GM03348 (cell line): ENCODE measurements at places on chromosomes 16 and 17.

DNA sequence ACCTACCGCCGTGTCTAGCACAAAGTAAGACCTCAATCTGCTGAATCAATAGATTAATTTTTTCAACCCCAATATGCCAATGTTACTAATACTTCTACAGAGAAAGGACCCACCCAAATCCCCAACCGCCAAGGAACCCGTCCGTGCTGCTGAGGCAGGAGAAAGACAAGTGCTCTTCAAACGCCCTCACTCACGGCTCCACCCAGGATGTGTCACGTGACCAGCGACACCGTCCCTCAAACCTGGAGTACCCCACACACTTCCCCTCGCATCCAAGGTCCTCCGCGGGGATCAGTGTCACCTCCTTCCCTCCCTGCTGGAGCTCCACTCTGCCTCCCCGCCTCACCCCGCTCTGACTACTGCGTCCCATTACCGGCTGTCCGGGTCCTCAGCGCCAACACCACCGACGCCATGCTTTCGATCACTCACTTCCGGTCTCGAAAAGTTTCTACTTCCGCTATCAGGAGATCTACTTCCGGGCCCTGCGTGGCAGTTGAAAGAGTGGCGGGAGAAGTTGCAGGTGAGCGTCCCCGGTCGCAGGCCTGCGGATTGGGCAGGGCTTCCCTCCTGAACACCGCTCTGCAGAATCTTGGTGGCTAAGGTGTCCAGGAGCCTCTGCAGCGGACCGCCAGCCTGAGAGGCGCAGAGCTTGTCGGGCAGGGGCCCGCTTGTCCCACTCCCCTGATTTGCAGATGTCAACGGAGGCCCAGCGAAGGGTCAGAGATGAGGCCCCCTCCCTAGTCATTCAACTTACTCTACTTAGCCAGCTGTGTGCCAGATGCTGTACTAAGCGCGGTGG is at the start of the genes EME1 and MRPL27:
TSS of gene EME1 (plus strand) at position 472 of the 799 bp plus-strand sequence. CDS start 1,980 bp downstream, outside the sequence.
TSS of gene MRPL27 (minus strand) at position 427 of the 799 bp plus-strand sequence. CDS start at position 413, 14 bp downstream.
- peak; percentile 94 for DNase-seq

DNA sequence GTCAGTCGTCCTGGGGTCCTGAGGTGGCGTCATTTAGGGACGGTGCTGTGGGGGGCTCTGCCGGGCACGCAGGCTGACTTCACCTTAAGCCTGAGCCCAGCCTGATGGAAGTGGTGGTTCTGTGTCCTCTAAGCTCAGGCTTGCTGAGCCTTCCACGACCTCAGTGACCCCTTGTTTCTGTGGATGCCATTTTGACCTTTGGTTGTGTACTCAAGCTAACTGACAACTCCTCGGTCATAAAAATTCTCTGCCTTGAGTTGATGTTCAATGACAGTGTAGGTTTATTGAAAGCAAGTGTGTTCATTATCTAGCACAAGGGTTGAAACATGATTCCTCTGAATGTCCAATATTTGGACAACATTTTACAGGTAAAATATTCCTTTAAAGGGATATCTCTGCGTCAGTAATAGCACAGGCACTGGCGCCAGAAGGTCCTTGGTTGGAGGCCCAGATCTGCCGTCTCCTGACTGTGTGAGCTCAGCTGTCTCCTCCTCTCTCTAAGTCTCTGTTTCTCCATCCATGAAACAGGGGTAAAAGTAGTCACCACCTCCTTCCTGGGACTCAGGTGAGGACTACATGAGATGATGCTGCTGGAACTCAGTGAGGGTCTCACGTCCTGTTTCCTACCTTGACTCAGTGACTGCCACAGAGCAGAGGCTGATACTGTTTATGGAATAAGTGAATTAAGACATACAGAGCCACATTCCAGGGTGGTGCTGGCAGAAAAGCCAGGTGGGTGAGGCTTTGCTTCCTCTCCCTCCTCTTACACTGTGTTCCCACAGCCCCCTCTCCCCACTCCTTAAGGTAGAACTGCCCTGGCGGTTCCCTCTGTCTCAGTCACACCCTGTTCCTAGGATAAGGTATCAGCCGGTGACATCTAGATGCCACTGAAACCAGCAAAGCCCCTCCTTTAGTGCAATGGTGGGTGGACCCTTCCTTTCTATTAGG is 75.7 kb downstream of the IRF8 start:
- DNase-seq = no peak

DNA sequence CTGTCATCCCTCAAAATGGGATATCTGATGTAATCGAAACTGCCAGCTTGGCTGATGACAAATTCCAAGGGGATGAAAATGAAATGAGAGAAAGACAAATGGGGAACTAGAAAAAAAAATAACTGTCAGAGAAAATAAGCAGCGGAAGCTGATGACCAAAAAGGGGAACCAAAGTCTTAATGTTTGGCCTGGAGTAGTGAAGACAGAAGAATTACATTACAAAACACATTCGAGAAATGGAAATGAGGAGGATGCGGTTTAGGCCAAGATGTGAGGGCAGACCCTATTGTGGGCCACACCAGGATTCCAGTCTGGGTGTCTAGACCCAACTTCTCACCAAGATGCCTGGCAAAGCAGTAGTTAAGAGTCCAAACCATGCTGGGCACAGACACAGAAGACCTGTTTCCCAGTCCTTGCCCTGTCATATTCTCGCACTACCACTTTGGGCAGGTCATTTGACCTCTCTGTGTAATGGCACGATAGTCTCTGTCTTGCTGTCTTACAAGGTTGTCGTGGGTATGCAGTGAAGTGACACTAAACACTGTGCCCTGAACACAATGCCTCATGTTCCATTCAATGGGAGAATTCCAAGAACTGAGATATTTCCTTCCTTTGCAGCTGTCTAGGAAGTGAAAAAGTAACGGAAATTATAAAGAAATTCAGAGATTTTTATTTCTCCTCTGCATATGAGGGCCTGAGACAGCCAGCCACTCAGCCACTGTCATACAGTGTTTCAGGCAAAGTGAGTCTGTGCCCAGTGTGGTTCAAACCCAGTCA is 12.3 kb upstream of the CCL2 start:
- no peak for DNase-seq

DNA sequence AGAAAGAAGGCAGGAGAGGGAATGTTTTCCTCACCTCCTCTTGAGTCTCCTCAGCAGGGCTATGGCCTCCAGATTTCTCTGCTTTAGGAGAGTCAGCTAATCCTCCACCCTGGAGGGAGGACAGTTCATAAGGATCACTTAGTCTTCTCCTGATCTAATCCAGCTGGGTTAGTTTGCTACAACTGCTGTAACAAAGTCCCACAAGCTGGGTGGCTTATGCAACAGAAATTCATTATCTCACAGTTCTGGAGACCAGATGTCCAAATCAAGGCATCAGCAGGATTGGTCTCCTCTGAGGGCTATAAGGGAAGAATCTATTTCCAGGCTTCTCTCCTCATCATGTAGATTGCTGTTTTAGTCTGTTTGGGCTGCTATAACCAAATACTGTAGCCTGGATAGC is 40.6 kb upstream of the XYLT1 start:
- DNase-seq = peak; percentile 82

DNA sequence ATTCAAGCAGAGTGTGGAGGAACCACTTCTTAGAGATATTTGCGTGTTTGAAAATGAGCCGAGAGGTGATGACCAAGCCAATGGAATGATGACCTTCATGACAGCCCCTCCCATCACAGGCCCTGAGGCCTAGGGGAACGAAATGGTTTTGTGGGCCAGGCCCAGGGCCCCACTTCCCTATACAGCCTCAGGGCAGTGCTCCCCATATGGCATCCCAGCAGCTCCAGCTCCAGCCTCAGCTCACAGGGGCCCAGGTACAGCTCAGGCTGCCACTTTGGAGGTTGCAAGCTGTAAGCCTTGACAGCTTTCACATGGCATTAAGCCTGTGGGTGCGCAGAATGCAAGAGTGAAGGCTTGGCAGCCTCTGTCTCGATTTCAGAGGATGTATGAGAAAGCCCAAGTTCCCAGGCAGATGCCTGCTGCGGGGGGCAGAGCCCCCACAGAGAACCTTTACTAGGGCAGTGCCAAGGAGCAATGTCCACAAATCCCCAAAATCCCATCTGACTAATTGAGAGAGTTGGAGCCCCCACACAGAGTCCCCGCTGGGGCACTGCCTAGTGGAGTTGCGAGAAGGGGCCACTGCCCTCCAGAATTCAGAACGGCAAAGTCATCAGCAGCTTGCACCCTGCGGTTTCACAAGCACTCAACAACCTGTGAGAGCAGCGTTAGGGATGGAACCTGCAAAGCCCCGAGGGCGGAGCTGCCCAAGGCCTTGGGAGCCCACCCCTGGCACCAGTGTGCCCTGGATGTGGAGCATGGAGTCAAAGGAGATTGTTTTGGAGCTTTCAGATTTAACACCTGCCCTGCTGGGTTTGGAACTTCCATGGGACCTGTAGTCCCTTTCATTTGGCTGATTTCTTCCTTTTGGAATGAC is 21.2 kb downstream of the CHMP6 start:
- DNase-seq = no peak

DNA sequence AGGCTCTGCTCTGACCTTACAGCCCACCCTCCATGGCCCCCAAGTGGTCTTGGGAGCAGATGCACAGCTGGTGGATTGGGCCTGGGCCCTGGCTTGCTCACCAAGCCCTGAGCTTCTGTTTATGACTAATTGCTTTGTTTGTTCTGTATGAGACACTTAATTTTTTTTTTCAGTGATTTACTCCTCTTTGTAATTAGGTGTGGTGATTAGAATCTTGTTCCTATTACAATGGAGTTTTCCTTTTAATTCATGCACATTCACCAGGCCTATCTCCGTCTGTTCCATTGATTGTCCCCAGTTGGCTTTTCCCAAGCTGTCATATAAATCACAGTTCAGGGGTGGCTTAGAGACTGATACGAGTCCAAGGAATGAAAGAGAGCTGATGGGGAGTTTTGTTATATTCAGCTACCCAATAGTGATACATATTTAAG is 242.3 kb downstream of the CCDC182 start:
- no peak for DNase-seq

DNA sequence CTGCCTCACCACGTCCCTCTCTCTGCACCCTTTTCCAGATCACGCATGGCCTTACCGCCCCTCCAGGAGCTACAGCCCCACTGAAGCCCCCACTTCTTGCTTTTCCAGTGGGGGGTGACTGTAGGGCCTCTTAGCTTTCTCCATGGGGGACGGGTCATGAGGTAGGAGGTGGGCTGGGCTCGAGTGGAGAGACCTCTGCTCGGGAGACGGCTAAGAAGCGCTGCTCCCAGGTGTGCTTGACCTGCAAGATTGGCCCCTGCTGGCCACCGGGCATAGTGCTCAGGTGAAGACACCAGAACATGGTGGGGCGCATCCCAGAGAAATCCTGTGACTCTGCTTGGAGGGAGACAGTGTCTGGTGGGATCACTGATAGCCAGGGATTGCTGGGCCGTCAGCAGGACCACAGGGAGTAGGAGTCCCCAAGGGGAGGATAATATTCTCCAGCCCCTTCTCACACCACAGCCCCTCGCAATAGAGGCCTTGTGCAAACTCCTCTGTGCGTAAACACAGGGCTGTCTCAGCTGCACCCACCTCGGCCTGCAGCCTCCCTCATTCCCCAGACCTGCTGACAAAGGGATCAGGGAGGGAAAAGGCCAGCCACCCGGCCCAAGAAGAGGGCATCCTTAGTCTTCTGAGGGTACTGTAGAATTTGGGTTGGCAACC is 8.9 kb upstream of the GALK1 start:
- DNase-seq = no peak

DNA sequence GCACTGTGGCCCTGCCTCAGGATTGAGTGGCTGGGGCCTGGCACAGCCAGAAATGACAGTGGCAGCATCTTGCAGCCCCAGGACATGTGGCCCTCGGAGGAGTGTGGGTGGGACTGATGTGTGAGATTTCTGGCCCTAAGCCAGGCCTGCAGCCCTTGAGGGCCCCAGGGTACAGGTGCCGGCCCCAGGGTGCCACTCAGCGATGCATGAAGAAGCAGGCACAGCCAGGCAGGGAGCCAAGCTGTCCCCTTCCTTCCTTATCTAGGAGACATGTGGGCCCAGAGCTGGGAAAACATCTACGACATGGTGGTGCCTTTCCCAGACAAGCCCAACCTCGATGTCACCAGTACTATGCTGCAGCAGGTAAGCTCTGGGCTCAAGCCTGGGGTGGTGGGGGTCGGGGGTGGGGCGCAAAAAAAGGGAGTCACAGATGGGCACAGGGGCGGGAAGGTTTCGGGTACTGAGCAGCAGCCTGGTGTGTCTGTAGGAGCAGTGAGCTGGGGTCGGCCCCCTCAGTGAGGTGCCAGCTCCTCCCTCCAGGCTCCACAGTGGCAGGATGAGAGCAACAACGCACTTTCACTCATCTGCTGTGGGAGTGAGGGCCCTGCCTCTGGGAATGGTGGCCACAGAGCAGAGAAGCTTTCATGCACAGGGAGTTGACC is 4.1 kb downstream of the ACE start:
- DNase-seq = no peak
